Motor neuron (in vitro differentiated cells): ENCODE measurements at places on chromosomes 1 and 21. TPM values are rescaled to one million over a fixed set of nuclear protein-coding genes. Genes with fewer than 3 reads are reported as not detected.
A peak's percentile ranks its signal among the peaks of the same experiment; 100 is the strongest.

The BRDT gene
- 1.4 TPM in 1 of 2 replicates, not detected in the other for total RNA-seq

The MX1 gene
- total RNA-seq, result 162 and 175 TPM in 2 replicates

The TNNI3K gene
- total RNA-seq, result 1.4 and 3.1 TPM in 2 replicates

The RIMS3 gene
- 57.8 and 58.5 TPM in 2 replicates for total RNA-seq

The PRELP gene
- 0.14 and 0.30 TPM in 2 replicates for total RNA-seq

The PGLYRP3 gene
- total RNA-seq, result 0.19 TPM in 1 of 2 replicates, not detected in the other

The CHODL gene
- 7.5 and 11.6 TPM in 2 replicates for total RNA-seq

- no peak for ATAC-seq
Observed at GRCh38 chr1:21308330-21308729, 18.1 kb upstream of the ECE1 start.

DNA sequence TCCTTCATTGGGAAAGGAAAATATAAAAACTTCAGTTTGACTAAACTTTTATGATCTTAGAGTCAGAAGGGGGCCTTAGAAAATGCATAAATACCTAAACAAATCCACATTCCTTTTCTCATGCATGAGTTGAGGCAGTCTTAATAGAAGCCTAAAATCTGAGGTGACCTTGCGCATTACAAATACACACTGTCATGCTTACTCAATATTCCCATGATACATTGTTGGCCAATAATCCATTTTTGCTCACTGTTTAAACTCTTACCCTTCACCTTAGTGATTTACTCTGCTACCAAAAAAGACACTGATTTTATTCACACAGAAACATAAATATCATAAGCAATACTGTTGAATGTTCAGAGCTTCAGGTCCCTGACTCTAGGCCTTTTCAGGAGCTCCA is 19.1 kb upstream of the TMCO1 start:
- no peak for ATAC-seq

DNA sequence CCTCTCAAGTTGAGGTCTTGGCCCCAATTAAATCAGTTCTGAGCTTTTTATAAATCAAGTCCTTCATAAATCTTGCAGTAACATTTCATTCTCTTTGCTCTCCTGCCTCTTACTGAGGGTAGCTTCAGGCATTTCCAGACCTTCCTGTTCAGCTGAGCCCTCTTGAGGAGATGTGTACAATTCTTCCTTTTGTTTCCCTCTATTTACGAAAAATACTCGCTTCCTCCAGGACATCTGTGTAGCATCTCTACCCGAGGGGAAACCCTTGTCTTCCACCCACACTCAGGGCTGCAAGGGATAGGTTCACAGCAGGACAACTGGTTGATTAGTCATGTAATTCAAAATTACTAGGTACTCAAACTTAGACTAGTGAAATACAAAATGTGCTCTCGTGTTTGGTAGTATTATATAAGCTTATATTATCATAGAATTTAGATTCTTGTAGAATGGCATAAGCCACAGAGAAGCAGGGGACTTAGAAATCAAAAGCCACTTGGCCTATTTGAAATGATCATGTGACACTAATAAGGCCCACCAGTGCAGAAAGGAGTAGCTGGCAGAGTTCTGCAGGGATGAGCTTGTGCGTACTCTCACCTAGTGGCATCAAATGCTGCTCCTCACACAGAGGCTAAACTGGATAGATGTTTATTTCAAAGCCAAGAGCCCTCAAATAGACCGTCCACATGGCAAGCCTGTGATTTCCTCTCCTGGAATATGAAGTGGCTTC is 126.7 kb downstream of the GDAP2 start:
- ATAC-seq, result peak; percentile 7

- ATAC-seq, result no peak
Observed at GRCh38 chr1:221915764-221916163, 173.9 kb upstream of the DUSP10 start.

DNA sequence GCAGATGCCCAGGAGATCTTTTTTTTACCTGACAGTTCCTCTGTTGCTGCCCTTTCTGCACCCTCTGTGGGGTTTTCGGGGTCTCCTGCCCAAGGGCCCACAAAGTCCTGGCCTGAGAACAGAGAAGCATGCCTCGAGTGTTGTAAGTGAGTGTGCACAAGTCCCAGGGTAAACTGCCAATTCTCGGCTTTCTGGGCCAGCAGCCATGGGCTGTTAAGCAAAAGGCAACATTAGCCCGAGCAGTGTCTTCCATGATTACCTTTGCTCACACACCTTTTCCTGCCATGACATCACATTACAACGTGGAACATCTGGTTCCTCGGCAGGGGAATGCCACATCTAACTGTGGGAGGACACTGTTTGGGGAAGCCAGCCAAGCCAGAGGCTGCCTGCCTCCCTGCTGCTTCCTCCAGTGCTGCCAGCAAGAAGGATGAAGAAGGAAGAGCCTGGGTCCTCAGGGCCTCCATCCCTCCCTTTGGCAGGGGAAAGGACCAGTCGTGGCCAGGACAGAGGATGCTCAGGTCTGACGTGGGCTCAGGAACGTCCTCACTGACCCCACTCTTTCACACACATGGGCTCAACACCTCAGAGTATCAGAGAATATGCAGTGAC is 485.9 kb downstream of the OMA1 start:
- no peak for ATAC-seq
